ENCODE measurements at places on chromosomes 7 and 10.

GRCh38 chr7:150993511-150993910 lies 2.7 kb downstream of the NOS3 start:
- DNase-seq: no peak

DNA sequence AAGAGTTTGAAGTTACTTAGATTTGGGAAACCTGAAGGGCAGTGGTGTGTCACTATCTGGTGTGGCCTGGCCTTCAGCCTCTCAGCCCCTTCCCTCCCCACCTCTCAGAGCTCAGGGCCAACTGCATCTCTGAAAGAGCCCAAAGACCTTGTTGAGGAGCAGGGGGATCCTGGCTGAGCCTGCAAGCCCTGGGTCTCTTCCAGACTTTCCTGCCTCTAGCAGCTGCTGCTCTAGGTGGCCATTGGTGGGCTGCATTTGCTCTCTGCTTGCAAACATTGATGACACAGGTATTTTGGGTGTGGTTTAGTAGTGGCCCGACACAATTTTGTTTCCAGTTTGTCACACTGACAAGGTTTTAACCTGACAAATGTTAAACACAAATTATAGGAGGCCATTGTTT lies 3.1 kb upstream of the UPP1 start:
- no peak for DNase-seq

GRCh38 chr10:124174673-124175645 lies 81.6 kb upstream of the CHST15 start:
- DNase-seq: no peak

DNA sequence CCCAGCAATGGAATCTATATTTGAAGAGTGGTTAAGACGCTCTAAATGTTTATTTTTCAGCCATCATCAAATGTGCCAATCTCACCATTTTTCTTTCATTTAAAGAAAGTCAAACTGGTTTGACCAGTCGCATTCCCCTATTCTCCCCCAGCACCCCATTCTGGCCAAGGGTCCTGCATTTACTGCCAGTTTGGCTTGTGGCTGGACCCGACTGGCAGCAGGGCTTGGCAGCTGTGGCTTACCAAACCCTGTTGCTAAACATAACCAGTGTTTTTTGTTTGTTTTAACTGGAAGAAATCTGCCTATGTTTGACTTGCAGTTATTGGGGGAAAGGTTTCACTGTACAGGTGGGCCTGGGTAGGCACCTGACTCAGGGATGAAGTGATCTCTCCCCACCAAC lies 116.3 kb downstream of the CYP26A1 start:
- DNase-seq: no peak

- no peak for DNase-seq
These were observed 20.1 kb downstream of the TMEM168 start for GRCh38 chr7:112770051-112770450.

GRCh38 chr10:4198216-4198615 lies 413.2 kb upstream of the KLF6 start:
- DNase-seq: no peak

- DNase-seq: peak; percentile 82
These were observed 46.3 kb downstream of the EGFR start for GRCh38 chr7:55065079-55065478.

DNA sequence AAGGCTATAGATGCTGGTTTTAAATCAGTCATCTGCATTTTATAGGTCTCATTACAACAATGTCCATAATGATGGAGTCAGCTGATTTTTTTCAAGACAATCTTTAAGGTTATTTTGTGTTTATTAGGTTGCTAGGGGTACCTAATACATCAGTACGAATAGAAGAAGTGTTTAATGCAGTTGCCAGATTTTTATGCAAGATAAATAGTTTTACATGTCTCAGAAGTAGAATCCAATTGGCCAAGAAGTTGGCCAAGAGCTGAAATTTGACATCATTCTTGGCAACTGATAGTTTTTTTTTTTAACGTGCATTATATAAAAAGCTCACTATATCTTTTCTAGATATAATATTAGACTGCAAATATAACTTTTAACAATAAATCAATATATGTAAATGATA lies 208.5 kb downstream of the TRIL start:
- DNase-seq: no peak

DNA sequence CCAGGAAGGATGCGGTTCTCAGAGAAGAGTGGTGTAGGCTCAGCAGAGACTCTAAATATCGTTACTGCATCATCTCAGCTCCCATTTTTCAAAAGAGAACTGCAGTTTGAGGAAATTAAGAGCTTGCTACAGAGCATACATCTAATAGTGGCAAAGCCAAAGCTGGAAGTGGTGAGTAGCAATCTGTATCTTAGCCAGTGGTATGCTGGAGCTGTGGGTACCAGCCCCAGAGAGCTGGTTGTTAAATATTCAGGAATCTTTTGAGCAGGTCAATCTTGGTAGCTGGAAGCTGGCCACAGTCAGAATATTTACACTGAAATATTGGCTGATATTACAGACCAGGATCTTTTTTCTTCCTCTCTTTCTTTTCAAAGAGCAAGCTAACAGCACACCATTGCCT lies 88.4 kb upstream of the STEAP1B start:
- DNase-seq: no peak
